ENCODE measurements at places on chromosomes 7 and 10. TPM values are rescaled to one million over a fixed set of nuclear protein-coding genes. Genes with fewer than 3 reads are reported as not detected.

Gene NUPR2
- not detected for total RNA-seq

Gene AOAH
- total RNA-seq: 0.39 TPM

Gene PAOX
- total RNA-seq: 5.3 TPM

Gene ANKRD7
- not detected for total RNA-seq

Gene ADARB2
- 0.87 TPM for total RNA-seq

Gene DLX5
- total RNA-seq: 0.22 TPM

Gene MAGI2
- total RNA-seq: 14.7 TPM

DNA sequence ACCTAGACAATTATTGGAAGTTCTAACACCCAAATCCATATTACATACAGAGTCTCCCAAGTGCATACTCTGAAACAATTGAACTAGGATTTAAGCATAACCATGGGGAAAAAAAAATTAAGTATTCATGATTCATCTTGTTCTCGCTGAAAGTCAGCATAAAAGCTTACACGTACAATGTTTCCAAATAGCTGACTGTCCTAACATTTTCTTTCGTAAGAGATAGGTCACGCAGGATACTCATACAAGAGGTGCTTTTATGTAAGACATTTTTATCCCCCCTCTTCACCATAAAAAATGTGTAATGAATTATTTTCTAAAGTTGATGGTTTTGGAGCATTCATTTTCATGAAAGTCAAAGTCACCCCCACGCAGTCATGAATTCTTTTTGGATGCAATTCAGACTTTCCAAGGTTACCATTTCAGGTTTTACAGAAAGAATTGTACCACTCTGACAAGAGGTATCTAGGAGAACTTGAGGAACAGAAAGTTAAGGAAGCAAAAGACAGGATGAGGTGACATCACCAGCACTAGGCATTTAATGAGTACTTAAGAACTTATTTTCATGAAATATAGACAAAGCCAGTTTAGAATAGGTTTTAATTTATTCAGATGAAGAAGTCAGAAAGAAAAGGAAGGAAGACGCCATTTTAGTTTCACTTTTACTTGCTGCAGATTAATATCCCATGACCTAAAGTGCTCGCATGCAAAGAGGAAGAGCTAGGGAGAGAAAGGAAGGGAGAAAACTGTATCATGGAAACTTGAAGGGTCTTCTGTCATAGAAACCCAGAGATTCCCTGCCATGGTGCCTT is 55.8 kb downstream of the TMEM26 start:
- H3K27me3 ChIP-seq: no peaks in the 10 kb centered on the region
- no peak overlapping the region for H3K27ac ChIP-seq
- no peak for DNase-seq

- no peaks in the 10 kb centered on the region for H3K4me1 ChIP-seq
- H3K27me3 ChIP-seq: no peaks in the 10 kb centered on the region
- no peak for DNase-seq
- no peak overlapping the region for H3K4me3 ChIP-seq
These were observed 22.9 kb upstream of the GPR22 start for GRCh38 chr7:107446988-107447387.

DNA sequence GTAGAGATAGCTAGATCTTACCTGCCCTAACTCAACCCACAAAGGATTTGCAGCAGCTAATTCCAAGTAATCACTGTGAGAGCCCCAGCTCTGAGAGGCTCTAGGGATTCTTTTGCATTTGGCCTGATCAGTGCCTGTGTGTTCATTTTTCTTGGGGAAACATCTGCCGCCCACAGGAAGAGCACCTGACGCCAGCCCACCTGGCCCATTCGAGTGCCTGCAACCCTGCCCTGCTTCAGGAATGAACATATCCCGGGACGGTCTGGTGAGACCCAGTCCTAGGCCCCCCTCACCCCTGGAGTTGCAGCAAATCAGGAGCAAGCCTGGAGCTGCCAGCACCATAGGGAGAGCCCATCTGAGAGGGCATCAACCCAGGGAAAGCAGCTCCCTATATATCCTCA is 38.8 kb downstream of the GSDME start:
- no peak overlapping the region for H3K4me3 ChIP-seq
- H3K27ac ChIP-seq: no peak overlapping the region
- H3K4me1 ChIP-seq: peaks cover 4% of the 10 kb centered on the region
- H3K27me3 ChIP-seq: no peaks in the 10 kb centered on the region
- no peak for DNase-seq
- peaks cover 5% of the 10 kb centered on the region for H3K36me3 ChIP-seq

DNA sequence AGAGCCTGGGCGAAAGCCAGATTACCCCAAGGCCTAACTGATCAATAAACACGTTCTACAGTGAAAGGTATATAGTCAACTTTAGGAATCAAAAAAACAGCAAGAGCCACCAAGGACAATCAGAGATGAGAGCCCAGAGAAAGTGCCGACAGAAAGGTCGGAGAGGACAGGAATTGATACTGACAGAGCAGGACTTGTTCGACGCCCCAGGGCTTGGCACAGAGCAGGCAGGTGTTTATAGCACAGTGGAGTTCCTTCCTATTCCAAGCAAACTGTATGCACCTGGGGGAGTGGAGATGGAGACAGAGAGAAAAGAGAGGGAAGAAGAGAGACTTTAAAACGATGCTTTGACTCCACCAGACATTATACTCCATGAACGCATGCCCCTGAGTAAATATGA is 39.5 kb downstream of the PPP1R3C start:
- no peak for DNase-seq
- no peaks in the 10 kb centered on the region for H3K27me3 ChIP-seq
- H3K4me1 ChIP-seq: no peaks in the 10 kb centered on the region
- H3K27ac ChIP-seq: no peak overlapping the region

- peak overlapping the region; percentile 51 for H3K27ac ChIP-seq
- H3K4me3 ChIP-seq: peak overlapping the region; percentile 14
- H3K36me3 ChIP-seq: no peaks in the 10 kb centered on the region
- H3K27me3 ChIP-seq: no peaks in the 10 kb centered on the region
- H3K4me1 ChIP-seq: peaks cover 10% of the 10 kb centered on the region
These were observed 21.4 kb upstream of the SIRT1 start for GRCh38 chr10:67863094-67863493.

GRCh38 chr10:14761372-14761771 is 13.3 kb downstream of the FAM107B start:
- H3K27me3 ChIP-seq: no peaks in the 10 kb centered on the region
- H3K4me3 ChIP-seq: no peak overlapping the region
- no peak overlapping the region for H3K27ac ChIP-seq
- no peaks in the 10 kb centered on the region for H3K36me3 ChIP-seq

- no peak overlapping the region for H3K4me3 ChIP-seq
- H3K4me1 ChIP-seq: no peaks in the 10 kb centered on the region
- H3K27me3 ChIP-seq: no peaks in the 10 kb centered on the region
- H3K36me3 ChIP-seq: no peaks in the 10 kb centered on the region
- DNase-seq: no peak
These were observed 250.3 kb downstream of the SNX13 start for GRCh38 chr7:17690030-17690429.

DNA sequence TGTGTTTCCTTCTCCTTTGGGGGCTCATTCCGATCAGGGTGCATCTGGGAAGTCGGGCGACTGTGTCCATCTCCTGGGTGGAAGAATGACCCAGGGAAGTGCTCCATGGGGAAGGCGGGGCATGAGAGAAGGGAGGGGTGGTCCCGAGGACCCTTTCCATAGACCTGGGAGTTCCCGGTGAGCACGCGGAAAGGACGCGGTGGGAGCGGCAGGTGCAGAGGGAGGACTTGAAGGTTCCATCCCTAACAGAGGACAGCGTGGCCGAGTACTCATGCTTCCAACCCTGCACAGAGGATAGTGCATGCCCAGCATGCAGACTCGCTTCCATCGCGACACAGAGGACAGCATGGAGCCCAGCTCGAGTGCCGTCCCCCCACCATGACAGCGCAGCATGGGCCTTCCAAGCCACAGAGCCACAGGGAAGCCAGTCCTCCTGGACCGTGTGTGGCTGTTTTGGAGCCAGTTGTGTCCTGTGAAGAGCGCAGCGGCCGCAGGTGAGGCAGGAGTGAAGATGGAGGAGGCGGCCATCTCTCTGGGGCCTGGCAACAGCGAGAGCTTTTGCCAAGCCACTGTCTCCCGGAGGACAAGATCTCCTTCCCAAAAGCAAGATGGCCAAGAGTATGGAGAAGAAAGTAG is 281.4 kb downstream of the DNAJB6 start:
- H3K36me3 ChIP-seq: no peaks in the 10 kb centered on the region
- H3K4me1 ChIP-seq: no peaks in the 10 kb centered on the region
- no peak overlapping the region for H3K4me3 ChIP-seq
- no peak overlapping the region for H3K27ac ChIP-seq
- no peaks in the 10 kb centered on the region for H3K27me3 ChIP-seq

DNA sequence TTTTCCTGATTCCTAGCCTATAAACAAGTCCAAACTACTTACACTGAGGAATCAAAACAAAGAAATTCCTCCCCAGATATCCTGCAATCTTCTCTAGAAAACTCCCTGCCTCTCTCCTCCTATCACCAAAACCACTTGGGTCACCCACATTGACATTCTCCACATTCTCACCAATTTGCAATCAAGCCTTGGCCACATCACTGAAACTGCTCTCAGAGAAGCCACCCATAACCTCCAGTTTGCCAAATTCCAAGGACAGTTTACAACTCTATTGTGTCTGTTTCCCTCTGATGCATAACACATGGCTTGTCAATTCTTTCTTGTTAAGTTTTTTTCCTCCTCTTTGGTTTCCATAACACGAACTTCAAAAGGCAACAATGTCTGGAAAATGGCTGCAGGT is 233.5 kb downstream of the XPNPEP1 start:
- no peak overlapping the region for H3K4me3 ChIP-seq
- peaks cover 3% of the 10 kb centered on the region for H3K36me3 ChIP-seq
- no peaks in the 10 kb centered on the region for H3K4me1 ChIP-seq
- DNase-seq: no peak

DNA sequence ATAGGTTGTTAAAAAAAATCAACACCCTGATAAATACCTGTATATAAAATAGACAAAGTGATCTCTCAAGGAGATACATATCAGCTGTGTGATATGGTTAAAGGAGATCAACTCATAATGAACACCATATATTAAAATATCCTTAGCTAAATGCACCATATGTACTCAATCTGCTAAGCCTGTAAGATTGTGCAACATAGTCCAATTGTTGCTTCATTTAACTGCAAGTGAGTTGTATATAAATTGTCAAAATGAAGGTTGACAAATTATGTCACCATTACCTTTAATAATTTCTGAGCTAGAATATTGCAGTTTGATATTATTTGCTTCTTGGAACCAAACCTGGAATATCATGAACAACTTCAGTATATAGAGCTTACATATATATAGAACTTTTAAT is 283.7 kb downstream of the MALRD1 start:
- no peaks in the 10 kb centered on the region for H3K27me3 ChIP-seq
- no peak overlapping the region for H3K4me3 ChIP-seq
- H3K4me1 ChIP-seq: no peaks in the 10 kb centered on the region
- DNase-seq: no peak
- no peak overlapping the region for H3K27ac ChIP-seq

DNA sequence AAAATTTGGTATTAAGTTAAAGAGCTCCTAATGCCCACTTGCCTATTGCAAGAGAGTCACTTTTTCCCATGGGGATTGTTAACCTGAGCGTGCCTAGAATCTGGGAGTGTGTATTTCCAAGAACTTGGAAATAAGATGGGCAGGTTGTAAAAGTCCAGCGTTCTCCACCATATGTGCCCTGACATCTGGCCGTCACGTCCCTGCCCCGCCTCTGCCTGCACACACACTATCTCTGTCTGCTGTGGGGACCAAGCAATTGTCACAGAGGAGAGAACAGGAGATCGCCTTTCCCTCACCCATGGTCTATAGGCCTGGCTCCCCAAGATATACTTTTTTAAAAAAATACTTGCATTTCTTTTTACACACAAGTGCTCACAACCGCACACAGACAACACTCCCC is 396.5 kb upstream of the PFKP start:
- H3K4me3 ChIP-seq: no peak overlapping the region
- no peak for DNase-seq
- peaks cover 4% of the 10 kb centered on the region for H3K4me1 ChIP-seq
- H3K27ac ChIP-seq: no peak overlapping the region

GRCh38 chr7:138324941-138325340 is 135.1 kb upstream of the TRIM24 start:
- H3K4me1 ChIP-seq: no peaks in the 10 kb centered on the region
- peaks cover 17% of the 10 kb centered on the region for H3K36me3 ChIP-seq
- DNase-seq: no peak
- no peak overlapping the region for H3K4me3 ChIP-seq
- H3K27me3 ChIP-seq: no peaks in the 10 kb centered on the region
- no peak overlapping the region for H3K27ac ChIP-seq

DNA sequence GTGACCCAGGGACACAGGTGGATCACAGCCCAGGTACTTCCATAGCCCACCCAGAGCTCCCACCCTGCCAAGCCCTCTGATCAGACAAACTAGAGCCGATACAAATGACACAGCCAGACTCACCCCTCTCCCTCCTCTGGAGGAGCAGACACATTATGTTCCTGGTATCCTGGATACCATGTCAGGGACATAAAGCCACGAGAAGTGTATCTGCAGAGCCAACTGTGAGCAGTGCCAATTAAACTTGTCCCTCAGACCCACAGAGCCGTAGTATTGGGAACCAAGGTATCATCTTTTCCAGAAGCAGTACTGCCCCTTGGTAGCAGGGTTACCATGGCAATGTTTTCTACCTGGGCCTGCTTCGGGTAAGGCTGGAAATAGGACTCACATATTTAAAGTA is 47.3 kb upstream of the CPXM2 start:
- H3K4me3 ChIP-seq: no peak overlapping the region
- no peaks in the 10 kb centered on the region for H3K27me3 ChIP-seq
- DNase-seq: no peak
- no peaks in the 10 kb centered on the region for H3K4me1 ChIP-seq
- H3K27ac ChIP-seq: no peak overlapping the region

- H3K4me3 ChIP-seq: no peak overlapping the region
- no peak overlapping the region for H3K27ac ChIP-seq
- no peaks in the 10 kb centered on the region for H3K4me1 ChIP-seq
- H3K36me3 ChIP-seq: peaks cover 58% of the 10 kb centered on the region
- H3K27me3 ChIP-seq: no peaks in the 10 kb centered on the region
These were observed 28.7 kb upstream of the RUFY2 start for GRCh38 chr10:68435803-68436202.

GRCh38 chr10:94607111-94607510 is 61.5 kb downstream of the HELLS start:
- H3K4me3 ChIP-seq: no peak overlapping the region
- H3K36me3 ChIP-seq: peaks cover 92% of the 10 kb centered on the region
- DNase-seq: no peak
- no peak overlapping the region for H3K27ac ChIP-seq
- H3K27me3 ChIP-seq: no peaks in the 10 kb centered on the region
- no peaks in the 10 kb centered on the region for H3K4me1 ChIP-seq

GRCh38 chr7:1856888-1857441 is 186.9 kb downstream of the ELFN1 start:
- H3K27me3 ChIP-seq: no peaks in the 10 kb centered on the region
- H3K4me1 ChIP-seq: no peaks in the 10 kb centered on the region
- H3K4me3 ChIP-seq: no peak overlapping the region
- DNase-seq: no peak

GRCh38 chr10:59901470-59901869 is 4.9 kb downstream of the CCDC6 start:
- H3K4me3 ChIP-seq: no peak overlapping the region
- H3K4me1 ChIP-seq: peaks cover 16% of the 10 kb centered on the region
- H3K36me3 ChIP-seq: peaks cover 15% of the 10 kb centered on the region
- H3K27me3 ChIP-seq: no peaks in the 10 kb centered on the region
- no peak overlapping the region for H3K27ac ChIP-seq

All from H9 (cell line).